Activated CD8-positive, alpha-beta T cell treated with anti-CD3 and anti-CD28 coated beads for 36 hours (primary cell): ENCODE measurements at places on chromosomes 16 and 17. TPM values are rescaled to one million over a fixed set of nuclear protein-coding genes. Genes with fewer than 3 reads are reported as not detected.

The CCL3 gene
- total RNA-seq = 230 TPM

The COPRS gene
- total RNA-seq = 57.5 TPM

The ADCY9 gene
- total RNA-seq = 4.1 TPM

The PRR35 gene
- total RNA-seq = not detected

The TUBG2 gene
- 7.5 TPM for total RNA-seq

The SLFN13 gene
- 39.9 TPM for total RNA-seq

The TOM1L1 gene
- total RNA-seq = not detected

The WSCD1 gene
- 0.05 TPM for total RNA-seq

The KRT16 gene
- total RNA-seq = not detected

The EPX gene
- total RNA-seq = not detected

The GFAP gene
- not detected for total RNA-seq

The RNF151 gene
- total RNA-seq = not detected

The RHOT2 gene
- total RNA-seq = 110 TPM

The MYH11 gene
- not detected for total RNA-seq

The TPSB2 gene
- not detected for total RNA-seq

The CLDN7 gene
- total RNA-seq = 1.5 TPM

The PYDC1 gene
- total RNA-seq = not detected

The KRT33B gene
- not detected for total RNA-seq

The RASD1 gene
- total RNA-seq = 0.54 TPM

The SEPTIN1 gene
- 169 TPM for total RNA-seq

The CLEC3A gene
- not detected for total RNA-seq

The RAB37 gene
- 6.7 TPM for total RNA-seq

The ANKRD40CL gene
- total RNA-seq = not detected

The CCL18 gene
- total RNA-seq = not detected

The PPM1E gene
- not detected for total RNA-seq

The USP7 gene
- 155 TPM for total RNA-seq

The TMC6 gene
- 213 TPM for total RNA-seq
